ENCODE measurements at places on chromosomes 3 and 15. TPM values are rescaled to one million over a fixed set of nuclear protein-coding genes. Genes with fewer than 3 reads are reported as not detected.

The AP3S2 gene
- 73.5 TPM for total RNA-seq

The CCR3 gene
- total RNA-seq = 0.37 TPM

The CEP19 gene
- total RNA-seq = 2.5 TPM

The ACP3 gene
- 4.4 TPM for total RNA-seq

The ARPIN gene
- 19.9 TPM for total RNA-seq

The CNTN3 gene
- 2.2 TPM for total RNA-seq

The GP5 gene
- total RNA-seq = 0.96 TPM

The SMAD6 gene
- total RNA-seq = 15.7 TPM

The ARF4 gene
- 209 TPM for total RNA-seq

The CCRL2 gene
- total RNA-seq = 6.8 TPM

The WDR93 gene
- total RNA-seq = not detected

The GOLGA8S gene
- 0.09 TPM for total RNA-seq

The MEX3B gene
- 1.6 TPM for total RNA-seq

The SPESP1 gene
- 1.7 TPM for total RNA-seq

The NEK10 gene
- total RNA-seq = 2.6 TPM

The ETV5 gene
- 18.4 TPM for total RNA-seq

The CASR gene
- total RNA-seq = not detected

The KLHL40 gene
- total RNA-seq = not detected

The IGDCC3 gene
- not detected for total RNA-seq

The C2CD4B gene
- 21.1 TPM for total RNA-seq

The PIGBOS1 gene
- 11.3 TPM for total RNA-seq

The LMAN1L gene
- not detected for total RNA-seq

The TNFSF10 gene
- 156 TPM for total RNA-seq

The CHRNA5 gene
- total RNA-seq = 3.1 TPM

All from omental fat pad (tissue), 4 donors.